ENCODE measurements at places on chromosomes 3 and 15.

DNA sequence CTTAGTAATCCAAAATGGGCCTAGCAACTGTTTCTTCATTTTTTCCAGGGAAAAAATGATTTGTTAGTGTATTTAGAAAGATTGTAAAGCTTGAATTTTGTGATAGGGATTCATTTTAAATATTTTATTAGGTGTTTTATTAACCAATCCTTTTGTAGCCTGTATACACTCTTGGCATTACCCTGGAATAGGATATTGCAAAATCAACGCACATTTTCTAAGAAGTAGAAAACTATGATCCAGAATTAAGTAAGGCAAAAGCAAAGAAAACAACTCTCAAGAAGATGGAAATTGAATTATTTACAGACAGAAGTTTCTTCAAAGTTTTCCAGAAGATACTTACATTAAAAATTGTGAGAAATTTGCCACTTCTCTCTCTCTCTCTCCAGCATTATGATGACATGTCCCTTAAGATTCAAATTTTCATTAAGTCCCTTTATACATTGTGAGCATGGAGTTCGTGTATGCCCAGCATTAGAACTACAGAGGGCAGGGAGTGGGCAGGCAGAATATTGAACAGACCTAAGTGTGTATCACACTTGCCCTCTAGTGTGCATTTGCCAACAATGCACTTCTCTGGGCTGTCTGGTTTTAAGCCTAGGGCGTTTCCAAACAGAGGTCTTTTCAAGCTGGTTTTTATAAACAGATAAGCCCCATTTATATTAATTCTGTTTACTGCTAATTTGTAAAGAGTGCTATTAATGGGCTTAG is 28.5 kb upstream of the CMSS1 start:
- no peak for DNase-seq

GRCh38 chr15:78930577-78931388 is 14.1 kb downstream of the CTSH start:
- DNase-seq: no peak

DNA sequence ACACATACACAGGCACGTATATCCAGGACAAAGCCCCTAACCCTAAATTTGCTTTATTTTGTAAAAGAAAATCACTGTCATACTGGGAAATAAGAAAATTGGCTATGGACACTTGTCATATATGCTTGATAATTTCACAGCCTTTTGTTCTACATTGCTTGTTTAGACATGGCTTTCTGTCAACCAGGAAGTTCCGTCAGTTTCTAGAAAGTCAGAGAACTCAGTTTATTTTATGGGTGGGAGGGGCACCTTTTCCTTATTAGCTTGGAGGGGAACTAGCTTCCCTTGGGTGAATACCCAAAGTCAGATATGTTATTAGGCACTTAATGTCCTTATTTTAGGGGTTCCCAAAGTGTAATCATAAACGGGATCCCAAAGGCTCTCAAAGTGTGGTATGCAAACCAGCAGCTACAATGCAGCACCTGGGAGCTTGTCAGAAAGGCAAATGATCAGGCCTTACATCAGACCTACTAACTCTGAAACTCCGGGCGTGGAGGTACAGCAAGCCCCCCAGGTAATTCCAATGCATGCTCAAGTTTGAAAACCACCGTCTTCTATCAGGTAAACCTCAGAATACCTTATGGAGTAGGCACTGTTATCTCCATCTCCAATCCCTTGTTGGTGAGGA is 50.1 kb downstream of the CADPS start:
- no peak for DNase-seq

DNA sequence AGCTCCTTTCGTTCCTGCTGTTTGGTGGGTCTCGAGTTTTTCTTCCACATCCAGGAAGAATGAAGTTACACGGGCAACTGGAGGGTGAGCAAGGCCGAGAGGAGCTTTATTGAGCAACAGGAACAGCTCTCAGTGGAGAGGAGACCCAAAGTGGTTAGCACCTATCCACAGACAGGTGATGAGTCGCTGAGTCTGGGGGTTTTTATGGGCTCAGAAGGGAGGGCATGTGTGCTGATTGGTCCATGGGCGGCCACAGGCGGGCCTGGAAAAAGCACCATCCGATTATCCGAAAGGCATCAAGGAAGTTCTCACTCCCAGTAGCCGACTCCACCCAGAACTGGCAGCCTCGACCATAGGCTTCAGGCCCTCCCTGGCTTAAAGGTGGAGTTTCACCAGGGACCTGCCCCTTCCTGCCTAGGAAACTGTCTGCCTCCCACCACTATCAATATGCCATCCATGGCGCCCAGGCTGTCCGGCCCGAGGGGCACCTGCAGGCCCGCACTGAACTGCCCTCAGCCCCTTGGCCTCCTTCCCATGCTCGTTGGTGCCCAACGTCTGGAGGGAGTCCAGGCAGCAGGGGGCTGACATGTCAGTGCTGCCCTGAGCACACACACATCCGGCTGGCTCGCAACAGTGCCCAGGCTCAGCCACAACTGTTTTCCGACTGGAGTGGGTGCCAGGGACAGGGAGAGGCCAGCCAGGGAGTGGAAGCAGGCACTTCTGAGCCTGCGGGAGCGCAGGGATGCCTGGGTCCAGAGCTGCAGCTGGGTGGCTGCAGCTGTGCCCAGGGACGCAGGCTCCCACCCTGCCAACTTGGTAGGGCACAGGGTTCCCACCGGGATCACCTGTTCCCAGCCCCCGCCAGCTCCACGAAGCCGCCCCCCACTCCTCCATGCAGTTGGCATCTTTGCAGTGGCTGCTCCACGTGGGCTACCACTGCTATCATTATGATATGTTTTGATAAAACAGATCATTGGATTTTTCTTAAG is 170.2 kb downstream of the FNDC3B start:
- DNase-seq: no peak

GRCh38 chr3:14415501-14415900 is 13.1 kb downstream of the SLC6A6 start:
- no peak for DNase-seq

- no peak for DNase-seq
Observed at GRCh38 chr3:71384837-71385716, 198.5 kb downstream of the FOXP1 start.

DNA sequence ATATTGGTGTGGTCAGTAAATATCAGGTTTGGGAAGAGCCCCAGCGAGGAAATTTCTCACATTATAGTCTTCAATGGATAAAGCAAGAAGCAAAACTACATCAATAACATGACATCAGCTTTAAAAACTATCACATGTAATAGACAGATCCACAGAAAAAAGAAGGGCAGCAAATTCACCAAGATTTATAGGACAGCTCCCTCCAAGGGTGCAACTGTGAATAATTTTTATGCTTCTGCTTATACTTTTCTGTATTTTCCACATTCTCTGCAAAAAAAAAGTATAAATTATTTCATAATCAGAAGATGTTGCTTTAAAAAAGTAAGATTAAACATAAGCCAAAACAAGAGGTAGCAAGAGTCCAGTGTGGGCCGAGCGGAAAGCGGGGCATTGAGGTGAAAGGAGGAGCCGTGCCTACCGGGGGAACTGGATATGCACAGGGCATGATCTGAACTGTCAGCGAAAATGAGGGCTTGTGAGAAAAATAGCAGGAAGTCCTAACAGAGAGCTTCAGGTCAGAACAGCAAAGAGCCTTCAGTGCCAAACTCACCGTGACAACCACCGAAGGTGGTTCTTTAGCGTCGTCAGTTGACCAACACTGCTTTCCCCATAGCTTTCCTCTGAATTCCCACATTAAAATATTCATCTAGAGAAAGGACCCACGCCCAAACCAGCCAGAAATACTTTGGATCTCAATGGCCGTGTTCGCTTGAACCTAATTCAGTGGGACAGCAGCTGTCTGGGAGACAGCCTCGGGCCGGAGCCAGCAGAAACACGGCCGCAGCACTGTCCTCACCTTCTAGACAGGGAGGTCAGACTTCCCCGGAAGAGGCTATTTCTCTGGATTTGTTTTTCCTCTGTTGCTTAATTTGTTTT is 59.8 kb downstream of the FAM174B start:
- no peak for DNase-seq

- no peak for DNase-seq
Observed at GRCh38 chr3:186530415-186530814, 13.8 kb downstream of the CRYGS start.

- no peak for DNase-seq
Observed at GRCh38 chr15:89775815-89776214, 317 bp upstream of the MESP2 start.

DNA sequence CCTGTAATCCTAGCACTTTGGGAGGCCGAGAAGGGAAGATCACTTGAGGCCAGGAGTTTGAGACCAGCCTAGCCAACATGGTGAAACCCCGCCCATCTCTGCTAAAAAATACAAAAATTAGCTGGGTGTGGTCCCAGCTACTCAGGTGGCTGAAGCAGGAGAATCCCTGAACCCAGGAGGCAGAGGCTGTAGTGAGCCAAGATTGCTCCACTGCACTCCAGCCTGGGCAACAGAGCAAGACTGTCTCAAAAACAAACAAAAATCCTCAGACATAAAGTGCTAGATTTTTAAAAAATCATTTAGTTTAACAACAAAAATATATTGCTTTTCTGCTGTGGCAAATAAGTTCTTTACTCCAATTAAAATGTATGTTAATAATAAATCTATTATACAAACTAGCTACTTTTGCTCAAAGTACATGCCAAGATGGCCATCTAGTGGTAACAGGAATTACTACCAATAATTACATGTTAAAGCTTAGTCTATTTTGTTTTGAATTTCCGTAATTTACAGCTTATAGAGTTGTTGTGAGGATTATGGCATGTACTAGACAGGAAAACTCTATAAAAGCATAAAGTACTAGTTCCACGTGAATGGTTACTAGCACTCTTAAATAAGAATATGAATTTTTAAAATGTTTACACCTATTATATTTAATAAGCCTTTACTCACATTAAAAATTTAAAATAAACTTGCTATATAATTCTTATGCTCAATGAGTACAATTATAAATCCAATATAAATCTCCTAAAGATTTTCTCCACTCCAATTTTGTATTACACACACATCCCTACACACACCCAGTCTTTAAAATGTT is 39.0 kb downstream of the GABPB1 start:
- no peak for DNase-seq

GRCh38 chr3:155031186-155031585 is 48.9 kb upstream of the MME start:
- no peak for DNase-seq

DNA sequence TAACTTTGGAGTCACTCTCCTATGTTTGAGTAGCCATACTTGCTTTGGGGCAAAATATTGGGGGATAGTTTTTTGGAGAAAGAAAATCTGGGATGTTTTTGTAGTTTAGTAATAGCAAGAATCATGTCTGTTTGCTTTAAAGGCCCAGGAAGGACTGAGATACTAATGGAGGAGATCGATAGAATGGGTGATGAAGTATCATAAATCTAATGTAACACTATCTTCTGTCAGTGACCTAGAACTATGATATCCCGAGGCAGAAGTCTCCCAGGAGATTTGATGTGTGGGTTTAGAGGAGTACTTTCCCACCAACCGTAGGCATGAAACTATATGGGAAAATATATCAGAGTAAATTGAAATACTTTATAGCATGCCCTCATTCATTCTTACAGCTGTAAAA is 21.0 kb upstream of the NFKBIZ start:
- no peak for DNase-seq

DNA sequence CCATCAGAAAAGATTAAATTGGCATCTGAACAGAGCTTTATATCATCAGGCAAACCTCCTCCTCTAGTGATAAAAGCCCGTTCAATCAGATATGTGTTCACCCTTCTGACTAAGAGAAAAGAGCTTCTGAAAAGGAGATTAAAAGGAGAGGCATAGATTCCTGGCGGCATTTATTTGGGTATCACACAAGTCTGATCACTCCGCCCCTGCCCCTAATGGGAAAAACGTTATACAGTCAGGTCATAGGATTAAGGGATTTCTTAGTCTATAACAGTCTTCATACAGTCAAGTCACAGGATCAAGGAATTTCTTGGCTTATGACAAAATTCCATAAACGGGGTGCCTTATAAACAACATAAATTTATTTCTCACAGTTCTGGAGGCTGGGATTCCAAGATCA is 295.4 kb upstream of the SATB1 start:
- DNase-seq: no peak

DNA sequence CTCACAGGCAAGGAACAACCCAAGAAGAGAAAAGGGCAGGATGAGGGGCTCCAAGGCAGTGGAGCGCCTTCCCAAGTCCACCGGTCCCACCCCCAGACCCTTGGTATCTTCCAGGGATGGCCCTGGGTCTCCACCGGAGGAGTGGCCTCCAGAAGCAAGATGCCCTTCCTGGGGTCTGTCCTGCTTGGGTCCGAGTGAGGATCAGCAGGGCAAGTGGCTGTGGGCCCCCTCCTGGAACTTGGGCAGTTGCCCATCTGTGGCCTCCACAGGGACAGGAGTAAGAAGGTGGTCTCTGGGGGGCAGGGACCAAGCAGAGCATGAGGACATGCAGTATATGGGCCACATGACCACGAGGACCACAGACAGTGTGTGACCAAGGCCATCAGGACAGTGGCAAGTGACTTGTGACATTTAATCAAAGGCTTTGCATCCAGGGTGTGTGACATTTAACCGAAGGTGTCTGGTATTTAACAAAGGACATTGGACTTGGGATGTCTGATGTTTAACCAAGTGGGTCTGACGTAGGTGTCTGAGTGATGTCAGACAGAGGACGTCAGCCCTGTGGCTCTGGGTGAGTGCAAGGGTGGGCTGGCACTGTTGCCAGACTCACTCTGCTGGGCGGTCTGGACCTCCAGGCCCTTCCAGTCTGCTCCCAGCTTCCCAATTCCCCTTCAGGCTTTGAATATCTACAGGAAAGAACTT is 34.7 kb downstream of the SCN5A start:
- no peak for DNase-seq

- DNase-seq: no peak
Observed at GRCh38 chr3:38853011-38853410, 37.0 kb upstream of the SCN10A start.

DNA sequence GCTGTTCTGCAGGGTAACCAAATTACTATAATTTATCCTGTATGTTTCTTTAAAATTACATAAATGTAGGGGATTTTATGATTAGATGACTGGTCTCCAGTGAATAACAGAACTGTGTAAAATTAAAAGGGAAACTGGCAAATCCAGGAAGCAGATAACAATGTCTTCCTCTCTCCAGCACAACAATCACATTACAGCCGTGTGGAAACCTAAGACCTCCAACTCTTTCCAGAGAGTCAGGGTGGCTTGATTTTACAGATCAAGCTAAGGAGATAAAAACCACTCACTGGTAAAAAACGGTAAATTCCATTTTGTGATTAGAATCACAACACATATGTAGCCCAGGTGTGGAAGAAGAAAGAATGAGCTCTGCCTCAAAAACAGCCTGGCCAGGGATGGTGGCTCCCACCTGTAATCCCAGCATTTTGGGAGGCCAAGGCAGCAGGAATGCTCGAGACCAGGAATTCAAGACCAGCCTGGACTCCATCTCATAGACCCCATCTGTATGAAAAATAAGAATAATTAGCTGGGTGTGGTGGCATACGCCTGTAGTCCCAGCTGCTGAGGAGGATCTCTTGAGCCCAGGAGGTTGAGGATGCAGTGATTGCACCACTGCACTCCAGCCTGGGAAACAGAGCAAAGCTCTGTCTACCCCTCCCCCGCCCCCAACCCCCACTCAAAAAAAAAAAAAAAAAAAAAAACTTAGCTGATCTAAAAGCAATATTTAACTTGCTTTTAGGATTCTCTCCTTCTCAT is 29.0 kb downstream of the IL17RD start:
- DNase-seq: no peak

- DNase-seq: no peak
Observed at GRCh38 chr3:195156286-195156890, 114.6 kb downstream of the XXYLT1 start.

GRCh38 chr3:190826018-190826417 is 36.5 kb downstream of the GMNC start:
- DNase-seq: no peak
